ENCODE measurements at places on chromosomes 3 and 15. TPM values are rescaled to one million over a fixed set of nuclear protein-coding genes. Genes with fewer than 3 reads are reported as not detected.

- DNase-seq = no peak
These were observed 3.2 kb upstream of the SLC9A9 start for GRCh38 chr3:143851331-143852017.

GRCh38 chr3:167151636-167152035 lies 228.5 kb downstream of the ZBBX start:
- DNase-seq = no peak

- DNase-seq = no peak
These were observed 419.7 kb downstream of the FGF12 start for GRCh38 chr3:192307631-192308030.

DNA sequence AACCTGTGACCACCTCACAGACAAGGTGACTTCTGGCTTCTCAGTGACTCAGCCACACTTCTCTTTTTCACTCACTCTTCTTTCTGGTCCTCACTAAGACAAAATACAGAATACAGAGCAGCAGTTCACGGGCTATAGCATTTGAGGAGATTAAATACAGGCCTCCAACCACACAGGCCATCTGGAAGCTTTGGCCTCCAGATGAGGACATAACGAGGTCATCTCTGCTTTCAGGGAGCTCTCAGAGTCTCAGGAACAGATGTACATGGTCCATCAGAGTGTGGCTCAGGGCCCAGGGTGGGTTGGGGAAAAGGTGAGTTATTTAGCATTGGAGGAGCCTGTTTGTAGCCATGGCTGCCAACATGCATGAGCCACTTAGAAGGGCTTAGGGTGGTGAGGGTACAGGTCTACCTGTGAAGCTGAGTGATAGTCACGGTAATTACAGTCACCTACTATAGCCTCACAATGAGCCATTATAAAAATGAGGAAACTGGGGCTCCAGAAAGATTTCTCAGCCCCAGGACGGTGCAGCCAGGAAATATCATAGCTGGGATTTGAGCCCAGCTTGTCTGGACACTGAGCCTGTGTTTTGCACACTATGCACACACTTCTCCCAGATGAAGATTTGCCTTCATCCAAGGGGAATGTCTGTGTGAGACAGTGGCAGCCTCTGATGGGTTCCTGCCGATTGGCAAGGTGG lies 159.8 kb upstream of the CTDSPL start:
- no peak for DNase-seq

GRCh38 chr15:36883713-36884517 lies 216.4 kb downstream of the MEIS2 start:
- DNase-seq = peak; percentile 92

- no peak for DNase-seq
These were observed 42.7 kb upstream of the GOLIM4 start for GRCh38 chr3:168138421-168138820.

GRCh38 chr15:85744579-85744978 lies 50.1 kb downstream of the KLHL25 start:
- DNase-seq = no peak

- no peak for DNase-seq
These were observed 102.8 kb downstream of the PEX5L start for GRCh38 chr3:179933914-179934313.

GRCh38 chr15:89192766-89193165 lies 28.6 kb downstream of the RLBP1 start:
- no peak for DNase-seq

DNA sequence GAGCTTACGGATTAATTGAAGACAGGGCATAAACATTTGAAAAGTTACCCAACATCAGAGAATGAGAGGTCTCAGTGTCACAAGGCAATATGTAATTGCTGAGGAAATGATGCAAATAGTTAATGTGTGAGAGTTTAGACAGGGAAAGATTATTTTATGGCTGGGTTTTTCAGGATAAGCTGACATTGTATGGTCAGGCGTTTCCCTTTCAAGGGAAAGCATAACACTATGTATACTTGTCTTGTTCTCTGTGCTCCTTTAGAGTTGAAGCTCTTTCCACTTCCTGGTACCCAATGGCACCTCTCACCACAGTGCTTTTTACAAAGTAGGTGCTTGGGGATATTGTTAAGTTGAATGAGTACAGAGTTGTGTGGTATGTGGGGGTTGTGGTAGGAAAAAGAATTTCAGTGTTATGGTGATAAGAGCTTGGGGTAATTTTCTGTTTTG lies 19.9 kb downstream of the IQGAP1 start:
- DNase-seq = no peak

GRCh38 chr3:129295286-129295685 lies 16.6 kb downstream of the HMCES start:
- no peak for DNase-seq

DNA sequence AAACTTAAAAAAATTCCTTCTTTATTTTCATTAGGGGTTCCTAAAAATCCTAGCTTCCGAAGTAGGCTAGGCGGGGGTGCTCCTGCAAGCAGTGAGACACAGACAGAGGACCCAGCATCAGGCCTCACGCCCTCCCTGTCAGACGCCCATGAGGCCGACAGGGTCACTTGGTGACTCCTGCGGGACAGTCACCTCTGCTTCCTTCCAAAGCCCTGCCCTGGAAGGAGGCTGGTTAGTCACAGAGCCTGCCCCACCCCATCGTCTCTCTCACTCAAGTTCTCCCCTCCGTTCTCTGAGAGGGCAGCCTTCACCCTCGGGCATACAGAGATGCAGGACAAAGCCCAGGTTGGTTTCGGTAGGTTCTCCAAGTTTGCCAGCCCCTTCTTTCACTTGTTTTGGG lies 38.6 kb downstream of the EHD4 start:
- no peak for DNase-seq

DNA sequence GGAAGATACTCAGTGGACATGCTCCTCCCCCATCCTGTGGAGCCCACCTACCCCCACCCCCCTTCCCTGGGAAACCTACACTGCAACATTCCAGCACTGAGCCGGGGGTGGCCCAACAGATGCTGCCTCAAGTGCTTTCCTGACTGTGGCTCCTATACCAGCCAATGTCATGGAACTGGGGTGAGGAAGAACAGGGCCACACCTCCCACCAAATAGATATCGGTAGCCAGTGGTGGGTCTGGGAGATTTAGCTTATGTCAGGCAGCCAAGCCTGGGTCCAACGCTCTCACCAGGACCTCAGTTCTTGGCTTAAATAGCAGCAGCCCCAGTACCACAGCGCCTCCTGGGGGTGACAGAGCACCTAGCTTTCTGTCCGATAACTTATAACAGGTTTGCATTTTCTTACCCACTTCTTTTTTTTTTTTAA lies 30.3 kb downstream of the CDC25A start:
- no peak for DNase-seq

DNA sequence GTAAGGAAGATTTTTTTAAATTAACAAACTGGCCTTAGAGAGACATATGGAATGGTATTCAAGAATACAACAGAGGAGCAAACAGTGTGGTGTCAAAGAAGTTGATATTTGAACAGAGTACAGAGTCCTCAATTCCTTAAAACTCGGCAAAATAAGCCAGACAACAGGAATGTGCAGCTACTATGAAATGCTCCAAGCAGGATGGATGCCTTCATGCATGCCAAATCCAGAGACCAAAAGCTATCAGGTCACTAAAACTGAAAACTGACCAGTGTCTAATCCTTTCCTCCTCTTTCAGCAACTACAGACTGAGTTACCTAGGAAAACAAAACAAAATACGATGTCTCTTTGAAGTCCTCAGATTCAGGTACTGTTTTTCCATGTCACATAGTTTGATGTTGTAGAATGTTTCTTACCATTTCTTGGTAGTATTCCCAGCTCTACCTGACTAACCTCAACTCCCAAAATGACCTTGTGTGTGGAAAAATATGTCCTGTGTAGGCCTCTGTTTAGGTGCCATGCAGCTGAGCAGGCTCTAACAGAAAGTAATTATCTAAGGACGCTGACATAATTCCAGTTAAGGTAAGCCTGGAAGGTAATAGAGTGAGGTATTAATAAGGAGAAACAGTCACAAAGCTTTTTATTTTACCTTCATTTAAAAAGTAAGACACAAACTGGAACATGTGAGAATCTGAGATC lies 46.9 kb downstream of the TBL1XR1 start:
- no peak for DNase-seq

GRCh38 chr3:152252755-152253154 lies 16.0 kb upstream of the MBNL1 start:
- DNase-seq = no peak

- DNase-seq = no peak
These were observed 23.7 kb downstream of the ADCY5 start for GRCh38 chr3:123424999-123425712.

- no peak for DNase-seq
These were observed 28.8 kb downstream of the GOLIM4 start for GRCh38 chr3:168066882-168067281.

- no peak for DNase-seq
These were observed 26.3 kb downstream of the TLNRD1 start for GRCh38 chr15:81026836-81027599.

GRCh38 chr3:53880396-53881345 lies 1.3 kb downstream of the ACTR8 start:
- no peak for DNase-seq

DNA sequence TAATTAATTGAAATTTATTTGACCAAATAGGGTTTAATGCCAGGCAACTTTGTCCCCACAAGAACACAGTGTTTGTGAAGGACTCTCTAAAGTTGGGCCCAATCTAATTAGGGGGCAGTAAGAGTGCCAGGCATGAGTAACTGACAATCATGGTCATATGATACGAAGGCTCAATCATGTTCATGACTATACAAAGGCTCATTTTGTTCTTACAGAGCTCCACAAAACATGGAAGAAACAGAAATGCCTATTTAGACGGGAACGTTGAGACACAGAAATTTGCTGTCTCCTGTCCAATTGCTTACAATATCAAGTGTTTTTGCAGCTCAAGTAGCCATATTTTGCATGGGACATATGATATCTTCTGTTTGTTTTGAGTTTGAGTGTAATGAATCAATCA lies 391.1 kb downstream of the SI start:
- DNase-seq = no peak

DNA sequence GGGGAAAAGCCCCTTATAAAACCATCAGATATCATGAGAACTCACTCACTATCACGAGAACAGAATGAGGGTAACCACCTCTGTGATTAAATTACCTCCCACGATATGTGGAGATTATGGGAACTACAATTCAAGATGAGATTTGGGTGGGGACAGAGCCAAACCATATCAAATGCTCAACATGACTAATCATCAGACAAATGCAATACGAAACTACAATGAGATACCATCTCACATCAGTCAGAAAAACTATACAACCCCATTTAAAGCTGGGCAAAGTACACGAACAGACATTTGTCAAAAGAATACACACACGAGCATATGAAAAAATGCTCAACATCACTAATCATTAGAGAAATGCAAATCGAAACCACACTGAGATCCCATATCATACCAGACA lies 67.7 kb downstream of the SCAPER start:
- no peak for DNase-seq

DNA sequence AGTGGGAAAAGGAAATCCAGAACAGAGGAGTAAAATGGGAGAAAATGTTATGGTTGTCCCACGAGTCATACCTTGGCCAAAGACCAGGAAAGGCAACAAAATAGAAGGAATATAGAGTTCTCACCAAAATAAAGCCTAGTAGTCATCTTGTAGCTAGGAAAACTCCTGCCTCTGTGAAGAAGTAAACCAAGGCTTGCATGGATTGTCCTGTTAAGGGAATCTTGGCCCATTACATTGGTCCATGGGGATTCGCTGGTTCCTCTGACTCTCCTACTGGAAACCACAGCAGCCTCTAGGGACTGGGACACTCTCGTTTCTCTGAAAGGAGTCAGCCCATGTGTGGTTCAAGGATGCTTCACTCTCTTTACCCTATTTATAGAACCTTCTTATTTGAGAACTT lies 62.9 kb upstream of the FNDC3B start:
- DNase-seq = no peak

- no peak for DNase-seq
These were observed 18.3 kb upstream of the PROK2 start for GRCh38 chr3:71803248-71803647.

DNA sequence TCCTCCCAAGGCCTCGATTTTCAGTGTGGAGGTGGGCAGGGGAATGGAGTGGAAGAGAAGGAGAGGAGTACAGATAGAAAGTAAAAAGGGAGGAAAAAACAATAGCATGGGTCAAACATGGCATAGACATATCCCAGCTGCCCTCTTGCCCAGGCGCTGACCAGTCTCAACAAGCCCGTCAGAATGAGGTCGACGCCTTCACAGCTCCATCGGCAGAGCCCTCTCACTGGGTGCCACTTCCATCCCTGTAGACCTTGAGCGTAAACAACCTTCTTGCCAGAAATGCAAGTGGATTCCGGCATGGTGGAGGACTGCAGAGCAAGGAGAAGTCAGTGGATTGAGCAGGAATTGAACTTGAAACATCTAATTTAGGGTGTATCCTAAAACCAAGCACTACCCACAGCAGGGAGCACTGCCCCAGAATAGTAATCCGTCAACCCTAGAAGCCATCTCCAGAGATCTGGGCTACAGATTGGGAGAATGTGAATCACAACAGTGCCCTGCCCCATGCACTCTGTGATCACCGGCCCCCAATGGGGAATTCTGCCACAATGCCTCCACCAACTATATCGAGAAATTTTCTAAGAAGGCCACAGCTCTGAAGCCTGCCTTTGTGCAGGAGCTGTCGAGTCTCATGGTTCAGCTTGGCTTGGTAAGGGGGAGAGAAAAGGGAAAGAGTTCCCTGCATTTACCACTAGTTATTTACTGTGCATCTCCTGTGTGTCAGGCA lies 190.1 kb downstream of the UACA start:
- no peak for DNase-seq

DNA sequence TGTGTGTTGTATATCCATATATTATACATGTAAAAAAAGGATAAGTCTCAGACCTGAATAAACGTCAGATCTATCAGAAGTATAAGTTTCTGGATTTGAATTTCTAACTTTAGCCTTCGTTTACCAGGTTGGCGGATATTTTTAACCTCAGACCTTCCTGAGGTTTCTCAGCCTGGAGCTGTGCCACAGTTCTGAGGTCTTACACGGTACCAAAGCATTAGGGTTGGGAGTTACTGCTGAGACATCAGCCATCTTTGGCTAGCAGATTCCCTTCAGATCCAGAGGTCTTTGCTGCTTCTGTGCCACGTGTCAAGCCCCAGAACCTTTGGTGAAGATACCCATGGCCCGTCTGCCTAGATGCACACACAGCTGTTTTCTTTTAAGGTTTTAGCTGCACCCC lies 84.7 kb downstream of the PPP2R3A start:
- DNase-seq = no peak

GRCh38 chr3:146033950-146034349 lies 127.0 kb downstream of the PLOD2 start:
- DNase-seq = no peak

GRCh38 chr3:10665592-10665991 lies 150.4 kb upstream of the SLC6A11 start:
- no peak for DNase-seq

- DNase-seq = peak; percentile 80
These were observed at the start of gene MFGE8 for GRCh38 chr15:88913017-88913849. Gene MFGE8 (minus strand): TSS chr15:88913379. CDS start chr15:88913319, 60 bp downstream.

GRCh38 chr3:71429597-71429988 lies 153.9 kb downstream of the FOXP1 start:
- DNase-seq = no peak

- no peak for DNase-seq
These were observed 51.0 kb downstream of the ARNT2 start for GRCh38 chr15:80455051-80455648.

GRCh38 chr3:160755776-160756304 lies at the start of gene PPM1L:
Gene PPM1L (plus strand): TSS chr3:160756231.
- peak; percentile 81 for DNase-seq

Gene SGO1
- 18.8 TPM for total RNA-seq

Gene GRK7
- not detected for total RNA-seq

Gene CYP8B1
- not detected for total RNA-seq

Gene WWTR1
- 45.4 TPM for total RNA-seq

Gene IL5RA
- total RNA-seq = 0.14 TPM

Gene STIMATE
- 13.1 TPM for total RNA-seq

Gene RBPMS2
- total RNA-seq = 19.7 TPM

Gene TGM5
- total RNA-seq = 0.71 TPM

Gene STRC
- total RNA-seq = 0.77 TPM

Gene SH2D7
- total RNA-seq = not detected

All from type B pancreatic cell (in vitro differentiated cells).